Activated naive CD4-positive, alpha-beta T cell (primary cell): ENCODE measurements at places on chromosomes 5 and 9.

DNA sequence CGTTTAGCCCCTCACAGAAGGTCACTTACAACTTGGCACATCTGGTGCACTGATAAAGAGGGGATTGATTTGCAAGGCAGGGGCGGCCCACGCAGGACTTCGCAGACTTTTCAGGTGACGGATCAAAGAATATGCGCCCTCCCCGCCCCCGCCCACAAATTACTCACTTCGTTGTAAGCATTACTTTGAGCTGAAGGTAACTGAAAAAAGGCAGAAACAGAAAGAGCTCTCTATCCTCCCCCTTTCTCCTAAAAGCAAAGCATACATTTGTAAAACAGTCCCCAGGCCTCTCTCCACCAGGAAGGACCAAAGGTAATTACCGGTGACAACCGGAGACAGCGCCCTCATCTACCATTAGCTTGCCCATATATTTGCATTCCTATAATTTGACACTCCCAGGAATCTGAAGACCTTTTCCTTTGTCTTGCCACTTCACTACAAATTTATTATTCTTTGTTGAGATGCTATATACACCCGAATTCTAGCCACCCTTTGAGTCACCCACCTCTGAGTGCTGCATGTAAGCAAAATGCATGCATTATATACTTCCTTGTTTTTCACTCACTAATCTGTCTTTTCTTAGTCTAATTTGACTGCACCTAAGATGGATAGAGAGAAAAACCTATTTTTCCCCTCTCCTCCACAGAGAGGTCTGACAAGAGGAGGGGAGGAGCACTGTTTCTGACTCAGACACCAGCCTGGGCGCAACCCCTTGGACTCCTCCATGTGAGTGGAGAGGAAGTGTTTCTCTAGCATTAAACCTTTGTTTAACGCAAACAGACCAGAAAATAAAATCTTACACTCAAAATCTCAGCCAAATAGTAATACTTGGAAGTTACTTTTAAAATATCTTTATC, 74.7 kb upstream of the SPIN1 start:
- peak; percentile 7 for DNase-seq

- DNase-seq, result no peak
Observed at GRCh38 chr5:93590493-93590892, 7.5 kb downstream of the NR2F1 start.

- DNase-seq, result no peak
Observed at GRCh38 chr9:136031741-136032730, 63.1 kb downstream of the NACC2 start.

GRCh38 chr5:80134876-80135275, 99.7 kb downstream of the THBS4 start:
- no peak for DNase-seq

DNA sequence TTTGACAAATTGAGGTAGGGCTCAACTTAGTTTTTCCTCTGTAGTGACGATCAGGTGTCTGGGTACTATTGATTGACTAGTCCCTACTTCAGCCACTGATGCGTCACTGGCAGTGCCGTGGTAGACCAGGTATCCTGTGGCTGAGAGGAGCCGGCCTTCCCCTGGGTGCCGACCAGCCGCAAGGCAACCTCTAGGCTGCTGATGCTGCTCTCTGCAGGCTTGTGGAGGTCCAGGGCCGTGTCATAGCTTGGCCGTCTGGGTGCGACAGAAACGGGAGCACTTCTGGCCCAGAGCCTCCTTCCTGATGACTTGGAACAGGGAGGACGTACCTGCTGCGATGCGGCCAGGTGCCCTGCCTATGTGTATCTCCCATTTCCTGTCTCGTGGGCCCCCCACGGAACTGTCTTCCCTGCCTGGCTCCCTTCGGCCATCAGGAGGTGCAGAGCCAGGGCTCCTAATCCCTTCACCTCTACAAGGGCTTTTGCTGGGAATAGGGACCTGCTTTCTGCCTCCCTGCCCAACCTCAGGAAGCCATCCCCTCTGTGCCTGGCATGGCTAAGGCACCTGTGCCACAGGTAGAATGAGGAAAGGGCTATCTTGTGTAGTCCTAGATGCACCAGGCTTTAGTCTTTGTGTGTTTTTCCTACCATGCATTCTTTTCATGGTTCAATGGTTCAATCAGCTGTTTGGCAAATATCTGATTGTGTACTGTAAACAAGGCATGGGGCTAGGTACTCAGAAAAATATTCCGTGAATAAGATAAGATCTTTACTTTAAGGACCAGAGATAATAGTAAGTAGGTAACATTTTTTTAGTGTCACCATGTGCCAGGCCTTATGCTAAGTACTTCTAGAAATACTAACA, 44.6 kb downstream of the MVB12B start:
- no peak for DNase-seq

GRCh38 chr5:10479154-10479721, 37.6 kb downstream of the ROPN1L start:
- no peak for DNase-seq

- no peak for DNase-seq
Observed at GRCh38 chr5:156942064-156942463, 21.0 kb downstream of the TIMD4 start.

GRCh38 chr9:123611226-123611625, 255.2 kb downstream of the CRB2 start:
- no peak for DNase-seq

- DNase-seq, result no peak
Observed at GRCh38 chr5:76445063-76445462, 42.0 kb downstream of the IQGAP2 start.

- DNase-seq, result no peak
Observed at GRCh38 chr5:124859027-124859426, 112.6 kb upstream of the ZNF608 start.

- no peak for DNase-seq
Observed at GRCh38 chr9:72440992-72441847, 76.2 kb upstream of the ZFAND5 start.
